ENCODE measurements at places on chromosomes 4 and X.

GRCh38 chr4:37757121-37757520 is 69.4 kb upstream of the PGM2 start:
- DNase-seq, result no peak

- no peak for DNase-seq
Measured at GRCh38 chrX:24859211-24859841, 156.4 kb downstream of the ARX start.

GRCh38 chr4:35166466-35166865 is 1077.8 kb downstream of the ARAP2 start:
- no peak for DNase-seq

DNA sequence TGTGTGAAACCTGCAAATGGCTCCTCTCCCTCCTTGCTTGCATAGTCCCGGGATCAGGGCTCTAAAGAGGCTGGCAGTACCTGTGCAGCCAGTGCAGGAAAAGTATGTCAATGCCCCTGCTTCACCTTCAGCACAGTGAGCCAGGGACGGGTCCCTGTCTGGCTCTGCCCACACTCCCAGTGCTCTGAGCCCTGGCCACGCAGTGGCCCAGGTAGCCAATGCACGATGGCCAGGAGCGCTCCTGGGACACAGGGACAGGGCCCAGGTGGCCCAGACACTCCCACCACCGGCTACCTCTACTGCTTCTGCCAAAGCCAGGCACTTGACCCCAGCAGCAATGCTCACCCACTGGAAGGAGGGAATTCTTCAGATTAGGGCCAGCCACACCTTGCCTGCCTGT is 68.0 kb upstream of the MAGEA10 start:
- no peak for DNase-seq

DNA sequence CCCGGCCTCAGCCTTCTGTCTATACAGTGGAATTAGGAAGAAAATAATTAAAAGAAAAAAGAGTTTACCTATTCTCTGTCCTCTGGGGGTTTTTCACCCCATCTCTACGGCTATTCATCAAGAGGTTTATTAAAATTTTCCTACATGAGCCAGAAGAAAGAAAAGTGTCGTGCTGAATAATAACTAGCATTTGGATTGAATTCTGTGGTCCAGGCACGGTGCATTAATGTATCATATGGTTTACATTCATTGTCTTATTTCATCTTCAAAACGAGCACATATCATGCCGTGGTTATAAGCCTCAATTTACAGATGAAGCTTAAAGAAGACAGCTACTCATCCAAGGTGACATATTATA is 5.4 kb upstream of the NAA15 start:
- no peak for DNase-seq

DNA sequence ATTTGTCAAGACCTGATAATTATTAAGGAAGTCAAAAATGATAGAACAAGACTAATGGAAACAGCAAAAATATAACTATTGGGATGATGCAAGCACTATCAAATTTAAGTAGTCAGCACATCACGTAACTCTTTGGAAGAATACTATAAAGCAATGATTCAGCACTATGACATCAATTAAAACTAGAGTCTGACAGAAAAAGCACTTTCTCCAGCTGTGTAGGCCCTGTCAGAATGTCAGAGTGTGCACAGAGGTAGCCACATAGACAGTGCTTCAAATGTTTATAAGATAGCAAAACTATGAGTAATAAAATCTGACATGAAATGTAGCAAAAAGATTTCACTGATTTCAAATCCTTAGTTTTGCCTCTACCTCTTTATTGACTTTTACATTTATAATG is 1226.6 kb upstream of the ADGRL3 start:
- DNase-seq, result no peak

GRCh38 chrX:150870487-150871340 is 27.8 kb downstream of the CD99L2 start:
- no peak for DNase-seq

GRCh38 chrX:15116900-15117299 is 153.0 kb downstream of the ASB9 start:
- DNase-seq, result no peak

DNA sequence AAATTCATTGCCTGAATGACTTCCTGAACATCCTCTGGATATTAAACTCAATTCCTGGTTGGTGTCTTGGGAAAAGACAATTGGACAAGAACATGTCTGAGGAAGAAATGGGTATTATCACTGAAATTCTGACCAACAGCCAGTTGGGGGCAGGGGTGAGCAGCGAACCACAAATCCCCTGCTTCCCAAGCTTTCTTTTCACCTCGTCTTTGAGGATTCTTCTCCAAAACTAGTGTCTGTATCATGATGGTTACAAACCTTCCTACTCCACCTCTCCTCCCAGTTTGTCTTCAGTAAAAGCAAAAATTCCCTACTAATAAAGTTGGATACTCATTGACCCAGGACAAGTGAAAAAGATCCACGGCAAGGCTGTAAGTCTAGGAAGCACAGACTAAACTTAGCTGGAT is 48.3 kb upstream of the WDR1 start:
- peak; percentile 74 for DNase-seq

DNA sequence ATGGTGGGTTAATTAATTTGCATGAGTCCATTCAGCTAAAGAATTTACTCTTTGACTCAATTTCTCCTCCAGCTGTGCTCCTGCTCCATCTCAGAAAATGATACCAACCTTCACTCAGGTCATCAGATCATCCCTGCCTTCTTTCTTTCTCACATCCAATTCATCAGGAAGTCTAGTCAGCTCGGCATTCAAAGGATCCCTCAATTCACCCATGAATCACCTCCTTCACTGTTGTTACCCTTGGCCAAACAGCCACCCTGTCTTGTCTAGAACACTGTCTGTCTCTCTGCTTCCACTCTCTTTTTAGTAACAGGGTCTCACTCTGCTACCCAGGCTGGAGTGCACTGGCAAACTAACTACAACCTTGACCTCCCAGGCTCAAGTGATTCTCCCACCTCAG is 337.4 kb upstream of the SFRP2 start:
- DNase-seq, result no peak

- DNase-seq, result no peak
Measured at GRCh38 chr4:82104578-82104977, 269.2 kb downstream of the HNRNPD start.

GRCh38 chrX:46178763-46179162 is 366.5 kb downstream of the ZNF674 start:
- DNase-seq, result no peak

DNA sequence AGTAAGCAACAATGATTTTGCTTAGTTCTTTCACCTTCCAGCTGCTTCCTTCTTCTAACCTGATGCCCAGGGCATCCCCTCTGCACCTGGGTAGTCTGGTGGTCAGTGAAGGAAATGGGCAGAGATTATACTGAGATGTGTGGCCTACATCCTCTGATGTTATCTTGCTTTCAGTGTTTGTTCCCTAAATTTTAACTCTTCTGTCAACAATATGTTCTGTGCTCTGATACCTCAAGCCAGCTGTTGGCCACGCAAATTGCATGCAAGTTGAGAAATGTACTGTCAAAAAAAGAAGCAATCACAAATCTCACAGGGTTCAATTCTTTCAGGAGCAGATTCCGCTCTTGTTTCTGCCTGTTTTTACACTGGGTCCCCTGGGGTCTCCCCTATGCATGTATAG is 73.8 kb downstream of the FBXW7 start:
- DNase-seq, result no peak

GRCh38 chr4:140305053-140305452 is 68.4 kb upstream of the SCOC start:
- no peak for DNase-seq

- DNase-seq, result no peak
Measured at GRCh38 chr4:148779771-148780170, 337.6 kb upstream of the NR3C2 start.

- DNase-seq, result no peak
Measured at GRCh38 chr4:5212255-5213013, 161.2 kb downstream of the STK32B start.

DNA sequence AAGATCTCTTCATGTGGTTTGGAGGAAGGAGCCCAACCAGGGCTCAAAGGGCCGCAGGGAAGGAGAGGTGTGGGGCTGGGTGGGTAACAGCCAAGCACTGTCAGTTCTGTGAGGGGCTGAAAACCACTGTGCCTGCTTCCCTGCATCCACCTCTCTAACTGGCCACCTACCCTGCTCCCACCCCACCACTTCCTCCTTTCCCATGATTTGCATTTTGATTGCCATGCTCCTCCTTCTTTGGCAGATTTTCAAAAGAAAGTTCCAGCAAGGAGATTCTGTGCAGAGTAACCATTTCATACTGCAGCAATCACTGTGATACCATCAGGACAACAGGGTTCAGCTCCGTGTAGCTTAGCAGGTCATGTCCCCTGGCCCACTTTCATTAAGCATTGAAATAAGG is 1.8 kb downstream of the ZNF674 start:
- DNase-seq, result no peak

DNA sequence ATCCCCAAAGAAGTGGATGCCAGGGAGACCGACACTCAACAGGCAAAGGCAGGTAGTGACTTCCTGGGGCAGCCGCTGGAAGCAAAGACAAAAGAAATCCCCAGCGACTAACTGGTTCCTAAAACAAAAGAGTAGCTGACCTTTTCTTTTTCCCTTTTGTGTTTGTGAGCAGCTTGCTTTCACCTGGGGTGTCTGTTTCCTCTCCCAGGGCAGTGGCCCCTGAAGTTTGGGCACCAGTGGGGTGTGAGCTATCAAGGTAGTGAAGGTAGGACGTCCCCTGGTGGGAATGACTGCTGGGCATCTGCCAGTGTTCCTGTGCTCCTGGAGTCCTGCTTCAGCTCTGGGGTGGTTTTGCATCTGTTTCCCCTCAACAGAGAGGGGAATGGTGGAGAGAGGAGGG is 41.6 kb upstream of the STIM2 start:
- no peak for DNase-seq

DNA sequence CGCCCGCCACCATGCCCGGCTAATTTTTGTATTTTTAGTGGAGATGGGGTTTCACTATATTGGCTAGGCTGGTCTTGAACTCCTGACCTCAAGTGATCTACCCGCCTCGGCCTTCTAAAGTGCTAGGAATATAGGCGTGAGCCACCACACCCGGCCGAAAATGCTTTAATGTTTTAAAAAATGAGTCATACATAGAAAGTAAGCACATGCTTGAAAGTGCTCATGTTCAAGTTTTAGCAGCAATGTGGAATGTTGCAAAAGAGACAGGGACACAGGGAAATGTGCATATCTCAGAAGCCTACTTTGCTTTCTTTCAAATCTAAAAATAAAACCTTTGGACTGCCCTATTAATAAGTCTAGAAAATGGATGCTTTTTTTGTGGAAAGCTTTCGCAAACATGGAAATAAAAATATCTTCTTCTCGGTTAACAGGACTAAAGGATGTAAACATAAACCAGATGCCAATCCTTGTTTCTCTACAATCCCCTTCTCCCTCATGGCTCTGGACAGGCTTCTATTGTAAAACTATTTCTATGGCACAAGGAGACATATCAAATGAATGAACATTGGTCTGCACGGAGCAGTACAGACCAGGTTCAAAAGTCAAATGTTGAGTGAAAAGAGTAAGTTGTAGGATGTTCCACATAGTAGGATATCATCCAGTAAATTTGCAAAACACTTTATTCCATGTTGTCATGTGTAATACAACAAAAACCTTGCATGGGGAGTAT is 15.0 kb downstream of the MECP2 start:
- no peak for DNase-seq

DNA sequence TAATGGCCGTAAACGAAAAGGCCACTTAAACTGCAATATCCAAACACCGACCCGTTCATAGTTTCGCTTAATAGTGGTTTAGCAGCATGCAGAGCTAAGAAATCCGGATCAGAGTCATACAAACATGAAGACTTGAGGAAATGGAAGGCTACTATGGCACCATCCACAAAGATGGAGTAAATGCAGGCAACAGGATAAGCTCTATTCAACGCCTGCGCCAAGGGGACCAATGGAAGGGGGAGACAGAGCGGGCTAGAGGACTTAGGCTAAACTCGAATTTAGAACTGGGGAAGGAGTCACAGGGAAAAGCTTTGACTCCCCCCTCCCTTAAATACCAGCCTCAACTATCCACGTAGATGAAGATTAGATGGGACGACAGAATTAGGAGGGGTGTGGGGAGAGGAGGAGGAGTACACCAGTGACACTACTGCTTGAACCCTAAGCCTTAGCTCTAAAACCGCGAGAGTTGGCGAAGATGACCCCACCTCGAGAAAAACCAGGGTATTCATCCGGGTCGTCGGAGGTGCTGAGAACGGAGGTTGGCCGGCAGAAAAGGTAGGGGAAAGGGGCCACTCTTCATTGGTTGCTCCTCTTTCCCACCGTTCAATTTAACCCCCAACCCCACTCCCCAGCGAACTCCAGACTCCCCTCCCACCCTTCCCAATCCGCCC is 3.5 kb downstream of the HUWE1 start:
- peak; percentile 2 for DNase-seq

- DNase-seq, result no peak
Measured at GRCh38 chr4:6452897-6453687, 19.3 kb downstream of the PPP2R2C start.

DNA sequence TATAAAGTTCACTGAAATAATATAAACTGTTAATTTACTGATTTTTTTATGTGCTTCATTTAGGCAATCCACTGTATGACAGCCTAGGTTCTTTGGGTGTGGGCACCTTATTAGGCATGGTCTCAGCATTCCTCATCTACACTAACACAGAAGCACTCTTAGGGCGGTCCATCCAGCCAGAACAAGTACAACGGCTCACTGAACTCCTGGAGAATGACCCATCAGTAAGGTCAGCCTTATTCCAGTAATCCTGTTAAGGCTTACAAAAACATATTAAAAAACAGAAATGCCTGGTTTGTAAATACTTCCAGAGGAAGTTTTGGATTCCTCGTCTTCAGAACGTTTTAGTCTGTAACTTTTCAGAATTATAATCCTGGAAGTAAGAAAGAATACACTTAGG is 80.1 kb downstream of the SLC30A9 start:
- DNase-seq, result no peak

GRCh38 chrX:136762820-136763452 is 17.8 kb downstream of the ARHGEF6 start:
- DNase-seq, result no peak

DNA sequence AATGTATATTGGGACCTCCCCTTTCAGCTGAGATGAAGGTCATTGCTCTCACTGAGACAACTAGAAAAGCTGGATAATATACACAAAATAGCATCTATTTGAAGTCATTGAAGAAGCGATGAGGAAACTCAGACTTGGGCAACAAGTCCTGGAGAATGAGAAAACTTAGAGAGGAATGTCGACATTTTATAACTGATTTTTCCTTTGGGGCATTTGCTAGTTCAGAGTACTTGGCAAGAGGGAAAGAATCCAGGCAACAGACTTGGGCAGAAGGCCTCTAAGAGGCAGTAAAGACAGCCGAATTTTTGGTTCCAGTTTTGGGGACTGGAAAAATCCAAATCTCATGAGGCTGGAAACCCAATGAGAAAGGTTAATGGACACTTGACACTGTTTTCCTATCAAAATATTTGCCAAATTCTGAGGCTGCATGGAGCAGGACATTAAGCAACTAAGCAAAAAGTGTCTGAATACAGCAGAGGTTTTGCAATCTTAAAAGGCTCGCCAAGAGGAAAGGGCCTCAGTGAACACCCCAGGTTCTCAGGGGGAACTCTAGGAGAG is 21.0 kb upstream of the ANXA5 start:
- DNase-seq, result no peak

DNA sequence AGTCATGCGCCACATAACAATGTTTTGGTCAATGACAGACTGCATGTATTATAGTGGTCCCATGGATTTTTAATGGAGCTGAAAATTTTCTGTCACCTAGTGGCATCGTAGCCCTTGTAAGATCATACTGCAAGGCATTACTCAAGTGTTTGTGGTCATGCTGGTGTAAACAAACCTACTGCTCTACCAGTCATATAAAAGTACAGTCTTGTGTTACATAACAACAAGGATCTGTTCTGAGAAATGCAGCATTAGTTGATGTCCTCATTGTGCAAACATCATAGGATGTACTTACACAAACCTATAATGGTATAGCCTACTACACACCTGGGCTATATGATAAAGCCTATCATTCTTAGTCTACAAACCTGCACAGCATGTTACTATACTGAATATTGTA is 34.6 kb downstream of the COX18 start:
- no peak for DNase-seq
